Dermis blood vessel endothelial cell (primary cell): ENCODE measurements at places on chromosomes 12 and 14.
A peak's percentile ranks its signal among the peaks of the same experiment; 100 is the strongest.

- no peak for DNase-seq
Observed at GRCh38 chr12:14058717-14059116, 77.3 kb upstream of the GRIN2B start.

GRCh38 chr14:104753528-104754212 is 723 bp downstream of the SIVA1 start:
- DNase-seq, result peak; percentile 42

- no peak for DNase-seq
Observed at GRCh38 chr12:57323416-57323815, 72.4 kb upstream of the STAC3 start.

- DNase-seq, result no peak
Observed at GRCh38 chr12:58046271-58046670, 104.9 kb downstream of the ATP23 start.

- no peak for DNase-seq
Observed at GRCh38 chr14:101367421-101368261, 193.7 kb upstream of the DIO3 start.

DNA sequence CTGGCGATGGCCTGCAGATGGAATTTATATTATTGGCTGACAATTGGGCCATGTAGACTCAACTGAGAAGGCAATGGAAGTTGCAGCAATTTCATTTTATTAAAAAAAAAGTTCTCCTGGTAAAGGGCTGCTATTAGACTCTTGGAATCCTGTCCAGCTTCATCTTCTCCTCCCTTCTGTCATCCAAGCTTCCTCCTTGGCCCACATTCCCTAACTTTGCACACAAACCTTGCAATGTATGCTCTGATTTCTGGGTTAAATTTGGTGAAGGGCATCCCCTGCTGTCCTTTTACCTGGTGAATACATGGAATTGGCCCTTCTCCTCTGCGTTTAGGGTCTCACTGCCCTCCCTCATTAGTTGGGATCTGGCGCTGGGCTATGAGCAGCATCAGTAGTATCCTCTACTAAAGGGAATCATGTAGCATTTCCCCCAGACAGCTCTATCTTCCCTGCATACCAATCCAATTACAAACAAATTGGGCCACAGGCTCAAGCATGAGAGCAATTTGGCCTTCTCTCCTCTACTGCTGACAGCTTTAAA is 336.9 kb downstream of the BMP4 start:
- no peak for DNase-seq

DNA sequence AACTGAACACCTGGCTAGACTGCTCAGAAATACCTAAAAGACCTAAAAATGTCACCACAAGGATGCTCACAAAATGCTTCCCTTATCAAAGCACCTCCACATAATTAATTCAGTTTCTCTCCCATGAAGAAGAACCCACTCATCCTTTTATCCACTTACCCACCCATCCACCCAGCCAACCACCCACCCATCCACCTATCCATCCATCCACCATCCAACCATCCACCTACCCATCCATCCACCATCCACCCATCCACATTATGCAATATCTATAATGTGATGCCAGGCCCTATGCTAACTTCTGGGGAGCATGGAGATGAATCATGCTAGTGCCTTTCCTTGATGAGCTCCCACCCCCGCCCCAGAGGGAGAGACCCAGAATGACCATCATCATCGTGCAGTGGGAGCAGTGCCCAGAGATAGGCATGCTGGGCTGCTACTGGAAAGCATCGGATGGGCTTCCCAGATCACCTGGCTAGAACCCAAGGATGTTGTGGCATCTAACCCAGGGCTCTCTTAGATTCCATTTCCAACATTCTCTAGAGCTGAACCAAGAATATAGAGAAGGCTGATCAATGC is 166.6 kb downstream of the TTC7B start:
- no peak for DNase-seq

DNA sequence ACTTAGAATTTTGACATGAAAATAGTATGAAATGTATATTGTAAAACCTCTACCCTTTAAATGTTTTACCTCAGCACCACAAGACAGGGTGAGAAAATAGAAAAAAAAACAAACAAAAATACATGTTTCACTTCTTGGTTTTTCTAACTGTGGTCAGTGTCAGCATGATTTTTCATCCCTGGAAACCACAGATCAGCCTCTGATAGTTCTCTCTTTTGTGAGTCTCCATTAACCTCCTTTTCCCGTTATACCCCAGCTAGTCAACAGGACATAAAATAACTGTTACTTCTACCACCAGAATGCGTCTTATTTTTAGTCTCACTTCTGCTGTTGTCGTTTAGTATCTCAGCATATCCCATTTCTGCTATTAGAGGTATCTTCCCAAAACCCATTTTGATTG is 48.3 kb upstream of the KCNMB4 start:
- DNase-seq, result no peak

DNA sequence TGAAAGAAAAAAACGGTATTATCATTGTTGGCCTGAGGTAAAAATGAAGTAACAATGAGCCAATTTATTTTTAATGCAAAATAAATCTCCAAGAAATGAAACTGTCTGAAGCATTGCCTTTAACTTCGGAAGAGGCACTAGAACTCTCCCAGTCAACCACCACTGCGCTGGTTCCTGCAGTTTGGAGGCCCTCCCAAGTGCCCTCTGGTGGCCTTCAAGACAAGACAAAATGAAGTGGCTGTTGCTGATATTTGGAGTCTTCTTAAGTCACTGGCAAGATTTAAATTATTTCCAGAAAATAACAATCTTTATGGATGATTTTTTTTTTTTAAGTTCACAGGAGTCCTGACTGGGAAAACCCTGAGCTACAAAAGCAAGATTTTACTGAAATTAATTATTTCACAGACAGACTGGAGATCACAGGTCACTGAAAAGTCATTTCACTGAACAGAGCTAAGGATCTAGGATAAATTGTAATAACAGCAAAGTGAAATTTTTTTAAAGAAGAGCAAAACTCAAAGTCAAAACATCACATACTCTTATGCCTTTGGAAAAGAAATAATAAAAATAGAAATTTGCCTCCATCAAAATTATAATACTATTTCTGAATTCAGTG is 58.2 kb downstream of the DICER1 start:
- DNase-seq, result peak; percentile 61

GRCh38 chr12:68378872-68379606 is 46.9 kb upstream of the MDM1 start:
- DNase-seq, result no peak

DNA sequence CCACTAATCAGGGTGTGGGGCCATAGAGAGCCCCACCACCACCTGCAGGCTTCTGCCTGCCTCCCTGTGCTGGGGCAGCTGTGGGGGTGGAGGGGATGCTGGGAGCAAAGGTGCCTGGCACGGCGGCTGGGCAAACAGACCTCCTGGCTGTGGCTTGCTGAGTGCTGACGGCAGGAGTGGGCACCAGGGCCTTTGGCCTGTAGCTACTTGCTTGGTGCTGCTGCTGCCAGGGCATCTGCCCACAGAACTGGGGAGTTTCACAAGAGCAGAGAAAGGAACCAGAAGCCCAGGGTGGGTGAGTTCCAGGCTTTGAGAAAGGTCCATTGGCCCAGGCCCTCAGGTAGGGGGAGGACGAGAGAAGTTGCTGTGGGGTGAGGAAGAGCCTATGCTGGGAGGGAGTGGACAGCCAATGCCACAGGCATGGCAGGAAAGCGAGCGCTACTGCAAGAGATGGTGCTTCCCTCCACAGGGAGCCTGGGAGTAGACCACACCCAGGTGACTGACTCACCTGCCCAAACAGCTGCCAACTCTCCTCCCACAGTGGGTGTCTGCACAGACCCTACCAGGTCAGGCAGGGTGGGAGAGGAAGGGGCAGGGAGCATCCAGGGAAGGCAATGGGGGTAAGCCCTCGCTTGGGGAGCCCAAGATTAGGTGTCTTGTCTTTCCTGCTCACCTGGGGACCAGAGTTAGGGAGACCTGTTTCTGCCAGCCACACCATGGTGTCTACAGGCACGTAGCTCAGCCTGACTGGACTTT is 39.0 kb upstream of the HDAC7 start:
- no peak for DNase-seq

DNA sequence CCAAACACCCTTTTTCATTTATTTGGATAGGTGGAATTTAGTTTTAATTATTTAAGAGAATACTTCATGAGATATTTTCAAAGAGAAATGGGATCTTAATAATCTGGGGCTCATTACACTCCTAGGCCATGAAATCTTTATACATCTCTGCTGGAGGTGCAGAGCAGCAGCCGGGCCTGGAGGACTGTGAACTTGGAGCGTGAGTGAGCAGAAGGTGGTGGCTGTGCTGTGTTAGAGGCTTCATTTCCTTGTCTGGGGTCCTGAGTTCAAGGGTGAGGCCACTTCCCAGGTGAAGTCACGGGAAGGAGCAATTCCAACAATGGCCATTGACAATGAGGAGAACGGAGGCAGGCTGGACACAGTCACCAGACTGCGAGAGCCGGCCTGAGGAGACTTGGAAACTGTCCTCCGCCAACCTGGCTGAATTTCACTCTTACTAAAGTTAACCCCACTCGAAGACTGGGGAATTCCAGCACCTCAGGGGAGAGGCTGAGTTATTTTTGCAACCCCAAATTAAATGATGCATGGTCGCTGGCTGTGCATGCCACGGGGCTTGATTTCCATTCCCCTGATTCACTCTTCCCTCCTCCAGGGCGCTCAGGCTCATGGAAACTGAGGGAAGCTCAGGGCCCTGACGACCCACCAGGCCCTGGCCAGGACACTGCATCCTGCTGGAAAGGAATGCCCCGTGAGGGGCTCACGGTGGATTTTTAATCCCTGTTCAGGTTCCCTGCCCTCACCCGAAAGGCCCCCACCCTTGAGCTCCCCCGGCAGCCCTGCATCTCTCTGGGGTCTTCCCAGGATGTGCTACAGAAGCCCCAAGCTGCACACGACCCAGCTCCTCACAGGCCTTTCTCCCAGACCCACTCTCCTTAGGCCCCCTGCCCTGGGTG is 22.6 kb upstream of the TRAF3 start:
- no peak for DNase-seq

DNA sequence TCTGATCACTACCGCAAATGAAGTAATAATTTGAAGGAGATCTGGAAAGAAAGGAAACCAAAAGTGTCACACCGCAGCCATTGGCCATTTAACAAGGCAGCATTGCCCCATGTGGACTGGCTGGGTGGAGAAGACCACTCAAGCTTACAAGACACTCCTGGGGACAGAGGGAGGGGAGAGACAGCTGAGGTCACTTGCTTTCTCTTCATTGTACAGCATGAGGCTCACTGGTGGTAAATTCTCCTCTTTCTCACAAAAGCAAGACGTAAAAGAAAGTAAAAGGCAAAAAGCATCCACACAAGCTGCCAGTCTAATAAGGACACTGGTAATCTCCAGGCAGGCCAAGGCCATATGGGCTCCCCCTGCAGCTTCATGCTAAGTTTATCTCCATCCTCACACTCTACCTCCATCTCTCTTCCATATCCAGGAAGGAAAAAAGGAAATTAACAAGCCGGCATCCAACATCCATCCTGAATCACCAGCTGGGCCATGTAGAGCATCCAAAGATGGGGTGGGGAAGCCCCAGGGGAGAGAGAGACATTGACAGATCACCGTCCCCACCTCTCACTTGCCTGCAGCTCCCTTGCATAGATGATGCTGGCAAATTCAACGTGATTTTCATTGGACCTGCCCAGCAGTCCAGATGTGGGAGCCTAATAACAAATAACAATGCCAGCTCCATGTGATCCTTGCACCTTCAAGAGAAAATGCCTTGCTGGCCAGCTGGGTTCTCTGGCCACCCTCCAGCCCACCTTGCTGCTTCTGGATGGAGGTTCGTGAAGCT is 100.6 kb downstream of the DPF3 start:
- no peak for DNase-seq

GRCh38 chr14:49134940-49135339 is 451.2 kb downstream of the RPS29 start:
- no peak for DNase-seq

GRCh38 chr12:88334271-88334670 is 192.2 kb downstream of the TMTC3 start:
- DNase-seq, result peak; percentile 15

- DNase-seq, result no peak
Observed at GRCh38 chr12:17017402-17017801, 411.4 kb upstream of the LMO3 start.

GRCh38 chr12:3545121-3545796 is 54.3 kb downstream of the PRMT8 start:
- no peak for DNase-seq

DNA sequence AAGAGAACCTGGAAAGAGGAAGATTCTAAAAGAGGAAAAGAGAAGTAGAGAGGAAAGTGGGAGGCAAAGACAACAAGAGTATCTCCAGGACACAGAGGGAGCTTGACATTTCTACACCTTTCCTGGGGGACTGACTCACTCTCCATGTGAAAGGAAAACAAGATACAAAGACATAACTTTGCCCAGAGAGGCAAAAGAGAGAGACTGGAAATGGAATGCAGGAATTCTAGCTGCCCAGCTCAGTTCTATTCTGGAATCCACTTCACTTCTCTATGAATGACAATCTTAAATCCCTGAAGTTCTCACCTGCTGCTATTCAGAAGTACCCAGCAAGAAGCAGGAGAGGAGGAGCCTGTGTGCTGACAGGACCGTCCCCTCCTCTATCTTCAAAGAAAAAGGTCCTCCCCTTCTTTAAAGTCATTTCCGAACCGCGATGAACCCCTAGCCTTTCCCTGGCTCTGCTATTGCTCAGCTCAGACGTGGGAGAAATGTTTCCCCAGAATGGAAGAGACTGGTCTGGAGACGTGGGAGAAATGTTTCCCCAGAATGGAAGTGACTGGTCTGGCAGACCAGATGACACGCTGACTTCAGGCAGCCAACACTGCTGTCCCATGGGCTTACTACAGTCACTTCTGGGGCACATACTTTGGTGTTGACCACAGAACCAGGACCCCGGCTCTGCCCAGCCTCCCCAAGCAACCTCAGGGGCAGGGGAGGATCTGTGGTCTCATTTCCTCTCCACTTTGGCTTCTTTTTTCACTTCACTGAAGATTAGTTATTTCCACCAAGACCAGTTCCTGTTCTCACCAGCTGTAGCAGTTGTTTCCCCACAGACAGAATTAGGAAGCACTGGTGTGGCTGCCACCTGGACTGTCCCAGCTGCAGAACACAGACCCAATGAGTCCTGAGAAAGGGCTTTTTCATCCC is 8.3 kb downstream of the FMNL3 start:
- DNase-seq, result peak; percentile 86

DNA sequence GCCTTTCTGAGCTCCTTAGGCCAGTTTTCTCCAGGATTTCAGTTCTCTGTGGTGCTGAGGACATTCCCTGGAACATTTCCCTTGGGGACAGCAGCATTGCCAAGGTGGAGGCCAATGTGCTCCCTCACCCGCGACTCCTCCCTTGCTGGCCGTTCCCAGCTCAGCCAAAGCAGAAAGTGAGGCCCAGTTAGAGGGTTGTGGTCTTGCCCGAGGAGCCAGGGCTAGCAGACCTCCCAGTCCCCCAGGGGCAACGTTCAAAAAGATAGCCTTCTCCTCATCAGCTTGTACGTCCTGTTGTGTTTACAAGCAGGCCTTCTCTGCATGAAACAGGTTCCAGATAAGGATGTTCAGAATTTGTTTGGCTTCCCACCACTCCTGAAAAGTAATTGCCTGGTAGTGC is 78.4 kb downstream of the SSPN start:
- no peak for DNase-seq

GRCh38 chr14:70585231-70585630 is 15.2 kb downstream of the MED6 start:
- no peak for DNase-seq

- DNase-seq, result no peak
Observed at GRCh38 chr14:93081876-93082570, 33.7 kb downstream of the ITPK1 start.
